ENCODE measurements at places on chromosomes 5 and 9.

- DNase-seq: no peak
Measured at GRCh38 chr5:76582230-76583162, 40.7 kb downstream of the F2RL2 start.

- no peak for DNase-seq
Measured at GRCh38 chr5:132226516-132227234, 978 bp downstream of the P4HA2 start.

DNA sequence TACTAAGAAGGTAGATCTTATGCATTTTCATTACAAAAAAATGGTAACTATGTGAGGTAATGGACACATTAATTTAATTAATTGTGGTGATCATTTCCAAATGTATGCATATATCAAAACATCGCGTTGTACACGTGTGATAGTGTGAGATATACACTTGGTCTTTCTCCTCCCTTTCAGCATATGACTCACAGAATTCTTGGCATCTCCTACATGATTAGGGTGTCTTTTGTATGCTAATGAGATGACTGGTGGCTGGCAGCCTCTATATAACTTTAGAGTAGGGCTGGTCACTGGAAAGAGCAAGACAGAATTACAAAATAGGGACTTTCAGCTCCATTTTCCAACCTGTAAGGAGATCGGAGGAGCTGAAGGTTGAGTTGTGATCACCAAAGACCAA, 1167.6 kb downstream of the CDH12 start:
- DNase-seq: no peak

- DNase-seq: no peak
Measured at GRCh38 chr5:38650946-38651345, 94.5 kb upstream of the LIFR start.

- DNase-seq: no peak
Measured at GRCh38 chr9:98135938-98136337, 16.9 kb upstream of the TRIM14 start.

DNA sequence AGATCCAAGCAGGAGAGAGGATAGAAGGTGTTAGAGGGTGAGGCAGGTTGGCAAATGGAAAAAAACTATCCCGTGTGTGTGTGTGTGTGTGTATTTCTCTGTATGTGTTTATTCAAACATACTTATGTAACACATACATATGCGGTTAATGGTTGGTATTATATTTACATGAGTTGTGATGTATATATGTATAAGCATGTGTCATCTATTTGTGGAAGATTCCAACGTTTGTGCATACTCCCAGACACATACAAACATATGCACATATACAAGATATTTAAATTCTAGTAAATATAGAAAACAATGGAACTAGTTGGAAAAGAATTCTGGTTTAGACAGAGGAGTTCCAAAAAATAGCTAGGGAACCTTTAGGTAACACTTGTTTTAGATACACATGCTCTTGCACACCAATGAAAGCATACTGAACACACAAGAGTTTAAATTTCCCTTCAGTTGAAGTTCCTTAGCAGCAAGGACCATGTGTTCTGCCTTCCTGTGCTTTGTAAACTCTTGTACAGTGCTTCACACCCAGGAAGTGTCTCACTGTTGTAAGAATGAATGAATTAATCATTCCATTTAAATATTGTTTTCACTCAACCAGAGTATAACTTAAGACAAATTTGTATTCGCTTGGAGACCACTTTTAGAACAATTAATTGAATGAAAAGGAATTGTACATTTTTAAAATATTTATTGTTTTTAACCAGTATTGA, 257.8 kb downstream of the FER start:
- no peak for DNase-seq

- no peak for DNase-seq
Measured at GRCh38 chr9:7028591-7028990, 270.8 kb downstream of the KDM4C start.

DNA sequence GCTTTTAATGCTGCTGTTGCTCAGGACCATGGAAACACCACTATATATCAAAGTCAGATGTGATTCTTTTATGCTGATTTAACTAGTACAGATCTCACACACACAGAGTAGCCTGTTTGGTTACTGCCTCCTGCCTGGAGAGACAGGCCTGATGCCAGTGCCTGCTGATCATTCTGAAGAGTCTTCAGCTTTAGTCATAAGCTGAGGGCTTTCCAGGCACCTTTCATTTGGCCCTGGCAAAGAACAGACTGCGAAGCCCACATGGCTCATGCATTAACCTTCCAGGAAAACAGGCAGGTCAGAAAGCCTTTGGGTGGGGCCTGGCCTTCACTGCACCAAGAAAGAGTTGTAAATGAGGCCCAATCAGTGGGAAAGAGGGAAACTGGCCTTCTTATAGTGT, 144.7 kb downstream of the SAXO1 start:
- DNase-seq: no peak

- DNase-seq: no peak
Measured at GRCh38 chr5:142078221-142078620, 30.4 kb upstream of the NDFIP1 start.

DNA sequence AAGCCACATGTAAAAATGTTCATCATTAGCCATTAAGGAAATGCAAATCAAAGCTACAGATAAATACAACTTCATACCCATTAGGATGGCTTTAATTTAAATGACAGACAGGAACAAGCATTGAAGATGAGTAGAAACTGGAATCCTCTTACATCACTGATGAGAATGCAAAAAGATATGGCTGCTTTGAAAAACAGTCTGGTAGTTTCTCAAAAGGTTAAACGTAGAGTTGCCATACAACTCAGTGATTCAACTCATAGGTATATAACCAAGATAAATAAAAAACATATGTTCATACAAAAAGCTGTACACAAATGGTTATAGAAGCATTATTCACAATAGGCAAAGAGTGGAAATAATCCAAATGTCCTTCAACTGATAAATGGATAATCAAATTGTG, 228.8 kb upstream of the ZNF462 start:
- no peak for DNase-seq

- DNase-seq: no peak
Measured at GRCh38 chr9:94892675-94893074, 166.2 kb downstream of the AOPEP start.

- DNase-seq: no peak
Measured at GRCh38 chr5:149206524-149207141, 65.0 kb upstream of the AFAP1L1 start.

DNA sequence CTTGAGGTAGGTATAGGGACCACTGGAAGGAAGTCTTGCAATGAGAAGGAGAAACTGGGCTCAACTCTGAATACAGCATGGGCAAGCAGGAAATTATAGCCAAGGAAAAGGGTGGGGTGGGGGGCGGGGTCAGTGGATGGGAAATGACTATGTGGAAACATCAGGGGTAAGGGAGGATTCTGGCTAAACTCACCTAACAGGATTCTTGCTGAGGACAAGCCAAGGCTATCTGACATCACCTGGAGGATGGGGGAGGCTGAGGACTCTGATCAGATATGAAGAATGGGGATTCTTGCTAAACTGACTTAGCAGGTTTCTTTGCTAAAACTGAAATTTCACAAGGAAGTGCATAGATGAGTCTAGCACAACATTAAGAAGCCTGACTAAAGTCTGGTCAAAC, 40.8 kb downstream of the CTSL start:
- no peak for DNase-seq

DNA sequence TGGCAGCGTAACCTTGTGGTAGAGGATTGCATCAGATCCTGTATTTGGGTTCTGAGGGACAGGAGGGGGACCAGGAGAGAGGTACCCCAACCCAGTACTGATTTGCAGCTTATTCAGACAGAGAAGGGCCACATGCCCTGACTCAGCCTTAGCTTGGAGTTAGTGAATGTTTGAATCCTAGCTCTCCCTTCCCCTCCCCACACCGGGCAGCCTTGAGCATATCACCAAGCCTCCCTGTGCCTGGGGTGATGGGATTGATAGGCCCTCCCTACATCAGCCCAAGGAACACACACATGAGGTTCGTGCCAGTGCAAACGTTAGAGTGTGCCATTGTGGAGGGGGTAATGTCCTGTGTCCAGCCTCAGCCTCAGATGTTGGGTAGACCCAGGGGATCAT, 71.9 kb downstream of the AMBP start:
- DNase-seq: no peak

GRCh38 chr5:124343451-124343867, 403.0 kb downstream of the ZNF608 start:
- DNase-seq: no peak

DNA sequence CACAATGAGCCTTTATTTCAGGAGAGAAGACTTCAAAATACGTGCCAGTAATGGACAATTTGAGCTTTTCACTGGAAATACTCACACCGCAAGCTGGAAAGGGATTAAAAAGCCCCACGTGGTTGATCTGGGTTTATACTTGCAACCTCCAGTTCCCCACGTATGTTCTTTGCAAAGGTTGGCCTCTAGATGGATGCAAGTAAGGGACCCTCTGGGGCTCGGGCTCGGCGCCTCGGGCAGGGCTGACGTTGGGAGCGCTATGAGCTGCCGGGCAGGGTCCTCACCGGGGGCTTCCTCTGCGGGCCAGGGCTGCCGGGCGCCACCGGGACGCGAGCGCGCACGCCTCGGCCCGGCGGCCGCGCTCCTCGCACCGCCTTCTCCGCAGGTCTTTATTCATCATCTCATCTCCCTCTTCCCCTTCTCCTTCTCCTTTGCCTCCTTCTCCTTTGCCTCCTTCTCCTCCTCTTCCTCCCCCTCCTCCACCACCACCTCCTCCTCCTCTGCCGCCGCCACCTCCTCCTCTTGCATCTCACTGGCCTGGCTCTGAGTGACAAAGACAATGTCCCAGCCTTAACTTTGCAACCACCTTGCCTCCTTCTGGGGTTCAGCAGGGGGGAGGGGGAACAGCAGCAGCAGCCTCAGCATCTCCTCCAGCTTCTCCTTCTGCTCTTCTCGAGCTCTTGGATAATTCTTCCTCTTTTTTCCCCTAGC, 701 bp upstream of the ZNF462 start:
- DNase-seq: no peak

DNA sequence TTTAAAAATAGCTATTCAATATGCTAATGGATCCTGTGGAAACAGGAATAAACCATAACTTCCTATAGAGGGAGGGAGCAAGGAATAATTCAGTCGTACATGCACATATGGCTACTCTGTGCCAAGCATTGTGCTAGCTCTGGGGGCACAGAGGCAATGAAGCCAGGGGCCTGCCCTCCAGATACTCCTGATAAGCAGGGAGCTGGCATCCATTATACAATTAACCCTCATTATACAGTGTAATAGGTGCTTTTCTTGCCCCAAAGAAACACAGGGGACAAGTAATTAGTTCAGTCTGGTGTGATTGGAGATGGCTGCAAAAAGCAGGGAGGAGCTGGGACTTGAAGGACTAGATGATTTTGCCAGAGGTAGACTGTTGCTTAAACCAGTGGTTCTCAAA, 200.4 kb downstream of the SREK1 start:
- DNase-seq: no peak

DNA sequence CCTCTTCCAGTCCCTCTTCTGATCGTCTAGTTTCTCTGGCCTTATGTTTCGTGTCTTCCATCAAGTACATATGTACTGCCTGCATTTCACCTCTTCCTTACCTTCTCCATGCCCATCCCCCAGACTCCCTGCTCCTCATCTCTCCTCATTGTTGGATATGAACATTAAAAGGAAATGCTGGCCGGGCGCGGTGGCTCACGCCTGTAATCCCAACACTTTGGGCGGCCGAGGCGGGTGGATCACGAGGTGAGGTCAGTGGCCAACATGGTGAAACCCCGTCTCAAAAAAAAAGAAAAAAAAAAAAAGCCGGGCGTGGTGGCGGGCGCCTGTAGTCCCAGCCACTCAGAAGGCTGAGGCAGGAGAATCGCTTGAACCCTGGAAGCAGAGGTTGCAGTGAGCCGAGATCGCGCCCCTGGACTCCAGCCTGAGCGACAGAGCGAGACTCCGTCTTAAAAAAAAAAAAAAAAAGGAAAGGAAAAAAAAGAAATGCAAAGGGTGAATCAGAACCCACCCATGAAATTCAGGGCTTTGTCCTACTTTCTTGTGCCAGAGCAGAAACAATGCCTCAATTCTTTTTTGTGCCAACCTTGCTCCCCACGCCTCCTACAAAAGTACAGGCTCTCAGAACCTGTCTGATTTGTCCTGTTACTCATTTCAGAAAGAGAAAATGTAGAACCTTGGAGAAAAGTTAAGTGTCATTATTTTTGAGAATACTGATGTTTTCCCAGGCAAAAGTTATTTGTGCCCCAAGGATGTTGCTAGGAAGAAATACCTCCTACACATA, 1.5 kb upstream of the ZFR start:
- no peak for DNase-seq

GRCh38 chr5:67346611-67347010, 150.0 kb upstream of the CD180 start:
- DNase-seq: no peak

DNA sequence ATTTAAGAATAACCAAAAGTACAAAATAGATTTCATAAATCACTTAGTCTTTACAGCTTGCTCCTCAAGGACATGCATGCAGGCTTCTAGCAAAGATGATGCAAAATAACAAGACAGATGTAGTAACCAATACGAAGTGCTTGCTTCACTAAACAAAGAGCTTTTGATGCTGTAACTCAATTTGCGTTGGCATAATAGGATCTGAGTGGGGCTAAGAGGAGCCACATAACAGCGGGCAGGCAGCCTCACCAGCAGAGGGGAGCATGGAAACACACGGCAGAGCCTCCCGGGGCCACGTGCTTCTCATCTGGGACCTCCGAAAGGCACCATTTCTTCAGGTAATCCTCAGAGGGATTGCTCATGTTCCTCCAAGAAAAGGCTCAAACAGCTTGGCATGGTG, 139.7 kb downstream of the C5orf15 start:
- no peak for DNase-seq

DNA sequence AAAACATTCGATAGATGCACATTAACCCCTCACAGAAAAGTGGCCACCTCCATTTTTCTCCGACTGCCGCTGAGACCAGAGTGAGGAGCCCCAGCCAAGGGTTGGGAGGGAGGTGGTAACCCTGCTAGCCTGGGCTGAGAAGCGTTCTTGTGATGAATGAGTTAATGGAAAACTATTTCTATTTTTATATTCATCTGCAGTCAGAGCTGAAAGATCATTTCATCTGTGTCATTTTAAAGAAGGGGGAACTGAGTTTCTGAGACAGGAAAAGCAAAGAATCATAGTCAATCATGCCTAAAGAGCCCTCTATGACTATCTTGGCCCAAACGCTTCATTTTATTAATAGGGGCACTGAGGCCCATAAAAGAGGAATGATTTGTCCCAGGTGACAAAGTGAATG, 229.5 kb downstream of the PAPPA start:
- DNase-seq: no peak

GRCh38 chr9:93592643-93593021, 16.2 kb downstream of the PHF2 start:
- DNase-seq: no peak

- DNase-seq: no peak
Measured at GRCh38 chr9:69811351-69811868, 9.2 kb upstream of the CFAP95 start.

DNA sequence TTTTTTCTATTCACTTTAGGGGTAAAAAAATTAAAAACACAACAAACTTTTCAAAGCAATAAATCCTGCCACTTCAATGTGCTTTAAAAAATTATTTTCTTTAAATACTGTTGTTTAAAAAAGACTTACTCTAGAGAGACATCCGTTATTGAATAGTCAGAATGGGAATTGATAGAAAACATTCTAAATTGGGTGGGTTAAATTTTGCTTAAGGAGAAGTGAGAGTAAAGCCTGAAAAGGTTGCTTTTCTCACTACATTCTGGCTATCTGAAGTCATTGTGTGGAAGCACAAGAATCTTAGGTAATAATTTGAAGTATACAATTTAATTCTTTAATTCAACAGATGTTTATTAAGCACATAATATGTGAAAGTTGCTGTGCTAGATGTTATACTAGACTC, 509.3 kb downstream of the NR2F1-AS1 start:
- DNase-seq: no peak
